Stimulated activated CD8-positive, alpha-beta memory T cell treated with anti-CD3 and anti-CD28 coated beads, Interleukin-4, amount 100 ng/mL, for 1 hour (primary cell): ENCODE measurements at places on chromosomes 11 and 22.

GRCh38 chr22:24146194-24146616 lies 35.1 kb upstream of the SUSD2 start:
- DNase-seq = no peak

- no peak for DNase-seq
These were observed at the start of gene RTN4RL2 for GRCh38 chr11:57460022-57460757. TSS of gene RTN4RL2 (plus strand) at chr11:57460528. CDS start at chr11:57460866, 338 bp downstream.

GRCh38 chr22:46574993-46575910 lies 37.8 kb upstream of the CELSR1 start:
- no peak for DNase-seq

DNA sequence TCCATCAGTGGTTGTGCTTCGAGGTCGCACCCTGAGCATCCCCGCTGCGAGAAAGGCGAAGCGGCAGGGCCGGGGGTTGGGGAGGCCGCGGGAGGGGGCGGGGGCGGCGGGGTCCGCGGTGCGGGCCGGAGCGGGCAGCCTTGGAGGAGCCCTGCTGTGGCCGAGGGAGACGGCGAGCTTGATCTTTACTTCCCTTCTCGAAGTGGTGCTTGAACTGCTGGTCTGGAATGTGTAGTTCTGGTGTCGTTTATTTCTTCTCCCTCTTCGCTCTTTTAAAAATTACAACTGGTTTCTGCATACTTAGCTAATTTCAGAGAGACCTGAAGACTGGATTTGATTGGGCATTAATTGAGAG lies 1.1 kb downstream of the APLP2 start:
- DNase-seq = no peak

DNA sequence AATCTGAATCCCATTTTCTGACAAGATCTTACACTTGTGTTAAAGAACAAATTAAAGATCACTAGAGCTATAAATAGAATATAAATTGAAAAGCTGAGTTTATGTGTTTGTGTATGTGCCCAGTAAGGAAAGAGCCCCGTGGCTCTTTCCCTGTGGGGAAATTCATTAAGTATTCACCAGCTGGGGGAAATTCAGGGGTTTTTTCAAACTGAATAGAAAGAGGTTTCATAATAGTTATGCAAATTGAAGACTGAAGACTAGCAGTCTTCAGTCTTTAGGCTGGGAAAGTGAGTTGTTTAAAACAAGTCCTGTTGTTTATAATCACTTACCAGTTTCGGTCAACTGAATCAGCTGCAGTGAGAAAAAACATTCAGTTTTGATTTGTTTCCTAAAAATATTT lies 11.3 kb upstream of the MS4A7 start:
- DNase-seq = no peak

DNA sequence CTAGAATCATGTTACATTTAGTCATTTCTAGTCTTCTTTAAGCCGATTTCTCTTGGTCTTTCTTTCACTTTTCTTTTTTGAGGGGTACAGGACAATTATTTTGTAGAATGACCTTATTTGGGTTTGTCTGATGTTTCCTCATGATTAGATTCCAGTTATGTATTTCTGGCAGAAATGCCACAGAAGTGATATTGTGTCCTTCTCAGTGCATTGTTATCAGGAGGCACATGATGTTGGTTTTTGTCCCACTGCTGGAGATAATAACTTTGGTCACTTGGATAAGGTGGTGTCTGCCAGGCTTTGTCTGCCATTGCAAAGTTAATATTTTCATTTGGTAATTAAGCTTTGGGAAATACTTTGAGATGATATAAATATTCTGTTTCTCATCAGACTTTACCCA lies 100.3 kb downstream of the RRM1 start:
- no peak for DNase-seq

GRCh38 chr11:45750439-45750838 lies 54.5 kb upstream of the SLC35C1 start:
- no peak for DNase-seq

GRCh38 chr22:38228873-38229740 lies 27.3 kb downstream of the MAFF start:
- no peak for DNase-seq

DNA sequence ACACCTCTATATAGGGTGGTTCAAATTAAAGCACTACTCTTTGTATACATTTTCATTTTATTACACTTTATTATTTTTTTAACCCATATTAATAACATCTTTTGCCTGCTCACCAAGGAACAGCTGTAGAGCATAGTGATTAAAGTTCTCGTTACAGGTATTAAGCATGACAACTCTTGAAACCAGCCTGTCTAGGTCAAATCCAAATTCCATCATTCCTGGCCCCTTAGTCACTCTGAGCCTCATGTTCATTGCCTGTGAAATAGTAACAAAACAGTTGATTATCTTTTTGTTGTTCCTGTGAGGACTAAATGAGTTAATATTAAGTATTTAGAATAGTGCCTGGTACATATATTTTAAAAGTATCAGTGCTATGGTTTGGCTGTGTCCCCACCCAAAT lies 334.5 kb downstream of the RAB38 start:
- no peak for DNase-seq

GRCh38 chr22:28002863-28003565 lies 84.0 kb upstream of the PITPNB start:
- DNase-seq = no peak

GRCh38 chr11:117907276-117908108 lies 21.7 kb downstream of the TMPRSS13 start:
- no peak for DNase-seq

GRCh38 chr22:49230194-49230577 lies 597.5 kb downstream of the BRD1 start:
- DNase-seq = no peak

GRCh38 chr11:35786188-35786587 lies 123.6 kb downstream of the TRIM44 start:
- DNase-seq = no peak

DNA sequence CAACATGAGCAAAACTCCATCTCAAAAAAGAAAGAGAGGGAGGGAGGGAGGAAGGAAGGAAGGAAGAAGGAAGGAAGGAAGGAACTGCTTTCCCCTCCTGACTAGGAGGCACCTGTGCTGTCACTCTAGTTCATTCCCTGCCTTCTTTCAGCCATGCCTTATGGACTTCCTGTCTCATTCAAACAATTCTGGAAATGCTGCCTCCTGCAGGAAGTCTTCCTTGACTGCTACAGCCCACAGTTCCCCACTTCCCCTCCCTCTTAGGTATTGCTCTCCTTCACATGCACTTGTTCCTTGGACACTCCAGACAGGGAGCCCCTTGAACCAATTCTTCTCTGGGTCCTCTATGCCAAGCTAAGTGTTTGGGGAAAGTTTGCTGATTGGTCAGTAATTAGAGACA lies 31.6 kb upstream of the WNT11 start:
- no peak for DNase-seq

DNA sequence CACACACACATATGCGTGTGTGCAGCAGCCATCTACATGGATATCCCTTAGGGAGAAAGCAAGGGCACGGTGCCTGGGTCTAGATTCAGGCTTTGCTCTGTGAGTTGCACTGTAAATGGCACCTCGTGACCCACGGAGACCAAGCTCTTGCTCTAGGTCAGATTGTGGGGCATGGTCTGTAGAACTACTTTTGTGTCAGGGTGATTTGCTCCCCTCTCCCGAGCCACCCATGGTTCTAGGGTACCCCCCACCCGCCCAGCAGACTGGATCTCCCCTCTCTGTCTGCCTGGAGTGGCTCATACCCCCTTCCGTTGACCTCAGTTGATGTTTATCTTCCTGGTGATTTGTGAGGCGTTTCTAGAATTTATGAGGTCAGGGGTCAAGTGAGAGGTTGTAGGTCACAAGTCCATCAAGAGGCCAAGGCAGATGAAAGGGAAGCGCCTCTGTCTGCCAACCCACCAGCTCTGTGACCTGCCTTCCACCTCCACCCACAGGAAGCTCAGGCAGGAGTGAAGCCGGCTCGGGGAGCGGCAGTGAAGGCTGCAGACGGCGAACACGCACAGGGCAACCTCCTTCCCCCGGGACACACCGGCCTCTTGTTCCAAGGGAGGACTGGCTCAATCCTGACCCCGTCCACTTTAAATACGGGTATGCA lies 76.2 kb upstream of the TTLL12 start:
- no peak for DNase-seq

DNA sequence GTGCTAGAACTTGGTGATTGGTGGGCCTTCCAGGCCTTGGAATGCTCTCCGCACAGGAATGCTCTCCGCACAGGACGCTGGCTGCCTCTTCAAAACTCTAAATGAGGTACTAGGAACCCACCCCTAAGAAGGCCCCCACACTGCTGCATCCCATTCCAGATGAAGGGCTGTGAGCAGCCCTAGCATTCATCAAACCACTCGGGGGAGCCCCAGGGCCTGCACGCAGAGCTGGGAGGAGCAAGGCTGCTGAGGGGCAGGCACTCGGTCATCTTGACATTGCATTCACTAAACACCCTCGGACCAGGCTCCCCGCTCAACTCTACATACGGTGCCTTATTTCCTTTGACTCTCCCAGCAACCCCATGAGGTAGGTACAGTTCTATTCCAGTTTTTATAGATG lies 49.2 kb upstream of the EMID1 start:
- no peak for DNase-seq

DNA sequence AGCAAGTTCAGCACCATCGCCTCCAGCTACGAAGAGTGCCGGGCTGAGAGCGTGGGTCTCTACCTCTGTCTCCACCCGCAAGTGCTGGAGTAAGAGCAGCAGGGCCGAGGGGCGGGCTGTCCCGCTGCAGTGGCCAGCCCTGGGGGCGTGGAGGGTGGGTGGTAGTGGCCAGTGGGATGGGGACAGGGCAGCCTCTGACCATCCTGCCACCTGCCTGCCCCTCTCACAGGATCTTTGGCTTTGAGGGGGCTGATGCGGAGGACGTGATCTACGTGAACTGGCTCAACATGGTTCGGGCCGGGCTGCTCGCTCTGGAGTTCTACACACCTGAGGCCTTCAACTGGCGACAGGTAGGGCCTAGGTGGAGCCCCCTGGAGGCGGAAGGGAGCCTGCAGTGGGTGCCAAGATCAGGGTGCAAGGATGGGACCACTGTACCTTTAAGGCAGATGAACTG lies 15.0 kb upstream of the BBS1 start:
- no peak for DNase-seq

DNA sequence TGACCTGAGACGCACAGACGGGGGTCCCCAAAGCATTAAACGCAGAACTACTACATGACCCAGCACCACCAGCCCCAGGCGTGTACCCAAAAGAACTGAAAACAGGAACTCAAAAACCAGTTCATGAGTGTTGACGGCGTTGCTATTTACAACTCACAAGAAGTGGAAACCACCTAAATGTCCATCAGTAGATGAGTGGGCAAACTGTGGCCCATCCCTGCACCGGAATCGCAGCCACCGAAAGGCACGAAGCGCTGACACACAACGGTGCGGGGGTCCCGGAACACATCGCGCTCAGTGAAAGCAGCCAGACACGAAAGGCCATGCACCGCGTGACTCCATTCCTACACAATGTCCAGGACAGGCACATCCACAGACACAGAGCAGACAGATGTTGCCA lies 79.2 kb downstream of the TRMU start:
- DNase-seq = no peak

- no peak for DNase-seq
These were observed 1309.7 kb downstream of the LRRC4C start for GRCh38 chr11:40149721-40150120.

DNA sequence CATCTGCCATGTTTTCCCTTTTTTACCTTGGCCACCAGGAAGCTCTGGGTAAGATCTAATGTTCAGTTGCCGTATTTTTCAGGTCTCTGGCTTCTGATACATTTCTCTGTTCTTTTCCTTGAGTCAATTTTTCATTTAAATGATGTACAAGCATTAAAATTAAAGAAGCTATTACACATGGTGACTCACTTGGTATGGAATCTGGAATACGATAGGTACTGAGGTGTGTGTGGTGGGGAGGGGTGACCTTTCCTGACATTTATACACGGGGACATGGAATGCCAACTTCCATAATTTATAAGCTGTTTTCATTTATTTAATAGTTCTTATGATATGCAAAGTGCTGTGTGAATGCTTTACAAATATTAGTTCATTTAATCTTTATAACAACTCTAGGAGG lies 47.8 kb upstream of the ALX4 start:
- no peak for DNase-seq

GRCh38 chr11:703506-703905 lies 2.5 kb upstream of the EPS8L2 start:
- DNase-seq = no peak

DNA sequence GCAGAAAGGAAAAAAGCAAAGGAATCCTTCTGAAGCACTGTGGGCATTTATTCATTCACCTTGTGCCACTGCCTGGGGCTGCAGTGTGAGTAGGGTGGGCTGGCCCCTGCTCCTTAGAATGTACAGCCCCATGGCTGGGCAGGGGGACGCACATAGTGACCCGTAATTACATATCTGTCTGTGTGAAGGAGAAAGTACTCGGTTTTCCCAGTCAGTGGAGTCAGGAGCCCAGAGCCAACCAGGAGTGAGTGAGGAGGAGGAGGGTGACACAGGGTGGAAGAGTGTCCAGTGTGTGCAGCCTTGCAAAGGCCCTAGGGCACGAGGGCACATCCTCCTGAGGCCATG lies 91.9 kb downstream of the CDKN1C start:
- no peak for DNase-seq

GRCh38 chr11:47617417-47617809 lies 23.2 kb upstream of the C1QTNF4 start:
- DNase-seq = no peak

GRCh38 chr22:22417495-22418162 lies 90.9 kb downstream of the ZNF280B start:
- no peak for DNase-seq

DNA sequence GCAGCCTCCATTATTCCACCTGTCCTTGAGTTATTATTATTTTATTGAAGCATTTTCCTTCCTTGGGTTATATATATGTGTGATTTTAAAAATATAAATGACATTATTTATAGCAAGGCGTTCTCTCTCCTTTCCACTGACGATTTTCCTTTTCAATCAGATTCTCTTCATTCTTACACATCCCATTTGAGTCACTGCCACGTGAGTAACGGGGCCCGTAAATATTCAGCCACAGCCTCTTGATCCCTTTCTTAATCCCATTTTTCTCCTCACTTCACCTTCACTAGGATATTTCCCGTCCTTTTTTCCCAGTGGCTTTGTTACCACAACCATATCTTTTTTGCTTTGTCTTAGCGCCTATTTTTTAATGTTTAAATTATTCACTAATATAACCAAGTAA lies 396.2 kb downstream of the NTM start:
- no peak for DNase-seq
